AG08396 (cell line): ENCODE measurements at places on chromosomes 4 and X.
A peak's percentile ranks its signal among the peaks of the same experiment; 100 is the strongest.

DNA sequence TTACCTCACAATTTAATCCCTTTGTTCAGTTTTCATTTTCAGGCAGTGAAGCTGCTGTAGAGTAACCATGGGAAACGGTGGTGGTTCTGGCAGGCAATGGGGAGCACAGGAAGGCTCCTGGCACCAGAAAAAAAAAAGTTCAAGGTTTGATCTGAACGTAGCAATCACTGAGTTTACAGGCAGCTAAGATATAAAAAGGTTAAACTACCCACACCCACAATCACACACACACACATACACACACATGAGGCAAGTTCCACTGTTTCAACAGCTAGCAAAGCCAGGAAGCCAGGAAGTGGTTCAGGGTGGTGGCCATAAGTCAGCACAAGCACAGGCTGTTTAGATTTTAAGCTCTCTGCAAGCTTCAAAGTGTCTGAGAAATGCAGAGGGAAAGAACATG, at the start of gene SULT1B1:
TSS of gene SULT1B1 (minus strand) at position 166 of the 400 bp plus-strand sequence. CDS start 5,403 bp downstream, outside the sequence.
- DNase-seq: no peak

DNA sequence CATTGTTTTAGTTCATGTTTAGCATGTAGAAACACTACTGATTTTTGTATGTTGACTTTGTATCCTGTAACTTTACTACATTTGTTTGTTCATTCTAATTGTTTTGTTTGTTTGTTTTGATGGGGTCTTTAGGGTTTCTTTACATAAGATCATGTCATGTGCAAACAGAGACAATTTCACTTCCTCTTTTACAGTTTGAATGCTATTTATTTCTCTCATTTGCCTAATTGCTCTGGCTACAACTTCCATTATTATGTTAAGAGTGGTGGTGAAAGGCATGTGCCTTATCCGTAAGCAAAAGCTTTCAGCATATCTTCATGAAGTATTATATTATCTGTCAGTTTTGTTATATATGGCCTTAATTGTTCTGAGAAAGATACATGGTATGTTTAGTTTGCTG, 571.1 kb downstream of the PCDH7 start:
- no peak for DNase-seq

- peak; percentile 76 for DNase-seq
Observed at GRCh38 chrX:7927259-7928167, at the start of gene PNPLA4. Gene PNPLA4 (minus strand): TSS chrX:7927413. CDS start chrX:7926119, 1,294 bp downstream.

DNA sequence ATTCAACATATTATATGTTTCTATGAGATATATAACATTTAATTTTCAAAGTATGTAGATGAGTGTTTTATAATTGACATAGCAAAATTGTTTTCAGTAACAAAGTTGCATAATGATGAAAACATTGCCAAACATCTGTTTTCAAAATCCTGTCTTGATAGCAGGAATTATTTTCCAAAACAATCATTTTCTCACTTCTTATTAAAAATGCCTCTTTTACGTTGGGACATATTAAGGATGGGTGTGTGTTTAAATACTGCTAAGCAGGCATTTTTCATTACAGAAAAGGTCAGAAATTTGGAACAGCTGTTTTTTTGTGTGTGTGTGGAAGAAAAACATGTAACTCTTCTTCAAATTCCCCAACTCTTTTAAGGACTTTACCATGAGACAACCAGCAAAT, 452.0 kb downstream of the SPRY1 start:
- no peak for DNase-seq

- DNase-seq: no peak
Observed at GRCh38 chr4:74203467-74203866, 45.5 kb downstream of the MTHFD2L start.

DNA sequence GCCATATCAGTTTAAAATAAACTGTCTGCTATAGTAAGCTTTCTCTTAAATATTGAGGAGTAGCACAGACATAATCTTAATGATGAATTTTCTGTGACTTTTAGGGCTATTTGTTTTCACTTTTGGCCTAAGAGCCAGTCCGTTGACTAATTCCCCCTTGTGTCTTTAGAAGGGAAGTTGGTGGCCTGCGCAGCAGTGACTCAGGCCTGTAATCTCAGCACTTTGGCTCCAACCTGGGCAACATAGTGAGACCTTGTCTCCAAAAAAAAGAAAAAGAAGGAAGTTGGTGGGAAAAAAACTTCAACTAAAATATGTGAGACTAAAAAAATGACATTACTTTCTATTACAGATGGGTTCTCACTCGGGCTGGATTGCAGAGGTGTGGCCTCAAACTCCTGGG, 3.4 kb downstream of the NCAPG start:
- no peak for DNase-seq

- no peak for DNase-seq
Observed at GRCh38 chrX:83160096-83160495, 348.0 kb upstream of the POU3F4 start.

GRCh38 chrX:18151649-18152048, 69.0 kb downstream of the BEND2 start:
- no peak for DNase-seq

DNA sequence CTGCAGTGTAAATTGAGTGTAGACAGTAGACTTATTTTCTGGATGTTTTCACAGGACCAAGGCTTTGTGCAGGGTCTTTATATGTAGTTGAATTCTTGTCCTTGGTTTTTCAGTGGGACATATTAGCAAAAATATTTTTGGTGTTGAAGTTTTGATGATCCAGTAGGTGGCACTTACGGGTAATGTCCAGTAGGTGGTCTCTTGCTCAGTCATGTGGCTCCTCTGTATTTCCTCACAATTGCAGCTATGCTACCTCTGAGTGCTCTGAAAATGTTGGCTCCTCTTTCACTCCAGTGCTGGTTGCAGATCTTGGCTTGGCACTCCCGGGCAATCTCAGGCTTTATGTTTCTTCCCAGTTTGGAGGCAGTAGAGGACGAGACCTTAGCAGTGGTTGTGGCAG, 419.8 kb upstream of the AMOT start:
- no peak for DNase-seq

- no peak for DNase-seq
Observed at GRCh38 chr4:26859762-26860156, 882 bp upstream of the STIM2 start.

DNA sequence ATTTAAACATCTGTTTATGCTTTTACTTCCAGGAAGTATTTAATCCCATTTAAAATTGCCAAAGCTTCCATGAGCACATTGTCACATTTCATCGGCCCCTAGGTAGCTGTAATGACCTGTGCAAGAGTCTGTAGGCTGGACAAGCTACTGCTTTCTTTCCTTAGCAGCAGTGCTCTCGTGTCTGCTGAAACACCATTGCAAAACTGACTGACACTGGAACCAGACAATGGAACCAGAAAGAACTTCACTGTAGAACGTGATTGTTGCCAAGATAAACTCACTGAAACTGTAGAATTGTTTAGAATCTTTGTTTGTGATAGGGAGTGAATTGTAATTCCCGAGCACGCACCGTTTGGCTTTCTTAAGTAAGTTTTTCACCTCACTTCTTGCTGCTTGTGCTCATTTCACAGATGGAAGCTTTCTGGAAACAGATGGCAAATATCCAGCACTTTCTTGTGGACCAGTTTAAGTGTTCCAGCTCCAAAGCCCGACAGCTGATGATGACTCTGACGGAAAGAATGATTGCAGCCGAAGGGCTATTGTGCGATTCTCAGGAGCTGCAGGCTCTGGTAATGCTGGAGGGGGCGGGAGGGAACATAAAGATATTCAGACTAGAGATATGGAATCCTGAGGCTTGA, 36.9 kb downstream of the EVC start:
- peak; percentile 78 for DNase-seq
